Esophagus squamous epithelium (tissue), 5 donors: ENCODE measurements at places on chromosomes 7 and 10.

- no peak for DNase-seq
These were observed 350.1 kb upstream of the AOAH start for GRCh38 chr7:37074370-37074769.

GRCh38 chr7:37815671-37816371, 32.6 kb upstream of the NME8 start:
- no peak for DNase-seq

- DNase-seq = no peak
These were observed 9.7 kb downstream of the CACUL1 start for GRCh38 chr10:118745056-118745455.

- DNase-seq = no peak
These were observed 177.9 kb upstream of the BET1 start for GRCh38 chr7:94182066-94182465.

DNA sequence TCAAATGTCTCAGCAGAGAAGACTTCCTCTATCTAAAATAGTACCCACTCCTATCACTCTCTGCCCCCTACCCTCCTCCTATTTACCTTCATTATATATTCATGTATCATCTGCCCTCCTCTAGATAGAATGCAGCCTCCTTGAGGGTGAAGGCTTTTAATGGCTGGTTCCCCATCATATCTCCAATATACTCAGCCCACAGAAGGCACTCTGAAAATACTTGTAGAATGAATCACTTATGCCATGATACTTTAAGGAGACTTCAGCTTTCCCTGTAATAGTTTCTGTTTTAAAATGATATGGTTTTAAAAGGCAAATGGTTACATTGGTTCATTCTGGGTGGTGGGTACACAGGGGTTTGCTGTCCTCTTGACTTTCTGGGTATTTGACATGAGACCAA, 25.3 kb downstream of the GFRA1 start:
- DNase-seq = no peak

GRCh38 chr10:125482108-125482507, 200.9 kb downstream of the TEX36 start:
- no peak for DNase-seq

DNA sequence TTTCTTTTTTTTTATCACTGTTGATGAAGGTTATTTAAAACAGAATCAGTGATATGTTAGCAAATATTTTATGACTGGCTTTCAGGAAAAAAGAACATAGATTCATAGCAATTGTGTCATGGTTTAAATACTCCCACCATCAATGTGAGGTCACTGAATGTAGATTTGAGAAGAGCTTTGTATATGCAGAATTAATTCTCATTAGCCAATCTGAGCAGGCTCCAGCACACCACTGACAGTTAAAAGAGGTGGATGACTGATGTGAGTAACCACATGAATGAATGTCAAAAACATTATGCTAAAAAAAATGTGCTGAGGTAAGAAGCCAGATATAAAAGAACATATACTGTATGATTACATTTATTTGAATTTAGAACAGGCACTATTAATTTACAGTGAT, 174.8 kb upstream of the KAT6B start:
- no peak for DNase-seq

DNA sequence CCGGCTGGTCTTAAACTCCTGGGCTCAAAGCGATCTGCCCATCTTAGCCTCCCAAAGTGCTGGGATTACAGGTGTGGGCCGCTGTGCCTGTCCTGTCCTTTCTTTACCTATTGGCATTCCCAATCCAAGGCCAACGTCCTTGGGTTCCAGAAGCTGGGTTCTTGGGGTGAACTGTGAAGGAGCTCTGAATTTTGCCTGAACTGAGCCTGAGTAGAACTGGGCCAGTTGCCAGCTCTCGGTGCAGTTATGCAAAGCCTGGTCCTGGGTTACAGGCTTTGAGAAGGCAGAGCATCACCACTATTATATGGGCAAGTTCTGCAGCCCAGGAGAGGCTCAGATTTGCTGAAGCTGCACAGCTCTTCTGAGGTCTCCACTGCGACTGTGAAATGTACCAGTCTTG, 24.6 kb upstream of the SH2D4B start:
- no peak for DNase-seq

DNA sequence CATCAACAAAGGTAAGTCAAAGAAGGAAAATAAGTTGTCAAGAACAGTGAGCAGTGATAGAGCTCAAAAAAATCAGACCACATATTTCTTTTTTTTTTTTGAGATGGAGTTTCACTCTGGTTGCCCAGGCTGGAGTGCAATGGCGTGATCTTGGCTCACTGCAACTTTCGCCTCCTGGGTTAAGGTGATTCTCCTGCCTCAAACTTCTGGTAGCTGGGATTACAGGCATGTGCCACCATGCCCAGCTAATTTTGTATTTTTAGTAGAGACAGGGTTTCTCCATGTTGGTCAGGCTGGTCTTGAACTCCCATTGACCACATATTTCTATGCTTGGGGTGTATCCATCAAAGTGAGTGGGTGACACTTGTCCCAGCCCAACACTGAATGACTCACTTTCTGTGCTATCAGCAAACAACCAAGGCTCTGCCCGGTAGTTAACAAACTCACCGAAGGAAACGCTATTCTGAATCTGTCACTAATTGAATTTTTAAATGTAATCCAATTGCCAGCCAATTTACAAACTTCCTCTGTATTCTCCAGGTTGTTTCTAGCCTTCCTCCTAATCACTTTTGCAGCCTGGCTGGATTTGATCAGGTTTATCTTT, 19.6 kb upstream of the SMNDC1 start:
- no peak for DNase-seq

GRCh38 chr7:43467406-43467805, 115.5 kb upstream of the STK17A start:
- no peak for DNase-seq

DNA sequence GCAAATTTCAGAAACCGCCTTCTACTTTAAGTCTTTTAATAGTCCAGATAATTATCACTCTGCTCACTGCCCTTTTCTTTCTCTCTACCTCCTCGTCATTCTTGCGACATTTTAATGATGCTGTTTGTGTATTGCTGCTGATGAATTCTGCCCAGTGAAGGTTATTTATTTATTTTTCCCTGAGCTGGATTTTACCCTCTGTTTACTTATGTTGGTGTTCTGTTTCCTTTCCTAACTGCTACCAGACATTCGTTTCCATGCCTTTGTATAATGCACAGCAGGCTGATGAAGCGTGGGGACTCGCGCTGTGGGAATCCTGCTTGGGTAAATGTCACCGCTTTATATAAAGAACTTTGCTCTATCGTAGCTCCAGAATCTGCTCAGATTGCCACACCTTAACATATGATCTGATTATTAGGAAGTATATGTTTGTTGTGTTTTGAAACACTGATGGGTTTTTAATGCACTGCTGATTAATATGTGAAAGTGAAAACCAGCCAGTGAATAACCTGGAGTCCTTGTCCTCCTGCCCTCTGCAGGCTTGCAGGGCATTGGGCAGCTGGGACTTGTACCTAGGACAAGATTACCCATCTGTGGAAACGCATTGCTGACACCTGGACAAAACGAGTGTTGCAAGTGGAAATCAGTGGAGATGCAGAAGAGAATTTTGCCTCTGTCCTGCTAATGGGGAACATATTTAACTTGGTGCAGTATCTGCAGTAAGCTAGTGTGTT, 291.5 kb downstream of the SDK1 start:
- DNase-seq = no peak

- DNase-seq = no peak
These were observed 745 bp upstream of the ORAI2 start for GRCh38 chr7:102432442-102433218.

GRCh38 chr10:53664282-53665019, 891.9 kb upstream of the MBL2 start:
- no peak for DNase-seq

GRCh38 chr10:1661416-1661815, 75.9 kb downstream of the ADARB2 start:
- DNase-seq = no peak

GRCh38 chr7:70436790-70437350, 695.1 kb upstream of the GALNT17 start:
- no peak for DNase-seq

DNA sequence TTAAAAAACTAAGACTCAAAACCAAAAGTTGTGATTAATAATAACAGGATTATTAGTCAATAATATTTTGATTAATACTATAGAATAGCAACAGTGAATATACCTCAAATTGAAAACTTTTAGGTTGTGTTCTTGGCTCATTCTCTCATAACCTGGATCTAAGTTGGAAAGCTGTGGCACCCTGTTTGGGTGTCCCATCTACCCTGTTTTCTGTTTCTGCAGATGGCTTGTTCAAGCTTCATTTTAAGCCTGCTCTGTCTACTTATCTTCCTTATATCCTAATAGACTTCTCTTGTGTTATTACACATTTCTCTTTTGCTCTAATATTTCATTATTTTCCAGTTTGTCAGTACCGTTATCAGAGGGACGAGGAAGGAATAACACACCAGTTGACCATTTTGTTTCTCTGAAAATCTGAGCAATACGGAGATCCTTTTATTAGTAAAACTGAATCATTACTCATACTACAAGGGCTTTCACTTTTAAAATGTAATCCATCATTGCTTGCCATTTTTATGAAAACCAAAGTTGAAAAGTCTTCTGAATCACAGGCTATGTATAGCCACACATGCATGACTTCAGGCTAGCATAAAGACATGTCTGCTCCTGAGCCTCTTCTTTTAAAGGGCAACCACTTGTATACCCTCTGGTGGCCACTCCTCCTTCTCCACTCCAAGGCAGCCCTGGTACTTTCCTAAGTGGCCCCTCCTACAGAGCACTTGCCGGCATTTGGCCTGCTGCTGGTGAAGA, 22.3 kb downstream of the COX15 start:
- DNase-seq = no peak

- DNase-seq = no peak
These were observed 124.0 kb upstream of the PRSS58 start for GRCh38 chr7:142381727-142382390.

- no peak for DNase-seq
These were observed 90.6 kb downstream of the USP6NL start for GRCh38 chr10:11520892-11521291.

DNA sequence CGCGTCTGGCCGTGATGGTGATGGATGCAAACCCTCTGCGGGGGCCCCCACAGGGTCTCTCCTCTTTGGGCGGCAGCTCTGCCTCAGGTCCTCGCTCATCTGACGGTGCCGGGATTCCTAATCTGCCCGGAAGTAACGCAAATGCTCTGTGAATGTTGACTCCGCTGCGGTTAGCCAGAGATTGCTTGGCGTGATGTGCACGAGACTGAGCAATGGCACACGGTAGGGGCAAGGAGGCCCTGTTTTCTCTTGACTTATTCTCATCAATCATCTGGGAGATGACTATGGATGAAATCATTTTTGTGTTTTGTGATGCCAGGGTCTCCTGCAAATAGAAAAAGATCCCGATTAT, 116.5 kb upstream of the ADAM12 start:
- no peak for DNase-seq

DNA sequence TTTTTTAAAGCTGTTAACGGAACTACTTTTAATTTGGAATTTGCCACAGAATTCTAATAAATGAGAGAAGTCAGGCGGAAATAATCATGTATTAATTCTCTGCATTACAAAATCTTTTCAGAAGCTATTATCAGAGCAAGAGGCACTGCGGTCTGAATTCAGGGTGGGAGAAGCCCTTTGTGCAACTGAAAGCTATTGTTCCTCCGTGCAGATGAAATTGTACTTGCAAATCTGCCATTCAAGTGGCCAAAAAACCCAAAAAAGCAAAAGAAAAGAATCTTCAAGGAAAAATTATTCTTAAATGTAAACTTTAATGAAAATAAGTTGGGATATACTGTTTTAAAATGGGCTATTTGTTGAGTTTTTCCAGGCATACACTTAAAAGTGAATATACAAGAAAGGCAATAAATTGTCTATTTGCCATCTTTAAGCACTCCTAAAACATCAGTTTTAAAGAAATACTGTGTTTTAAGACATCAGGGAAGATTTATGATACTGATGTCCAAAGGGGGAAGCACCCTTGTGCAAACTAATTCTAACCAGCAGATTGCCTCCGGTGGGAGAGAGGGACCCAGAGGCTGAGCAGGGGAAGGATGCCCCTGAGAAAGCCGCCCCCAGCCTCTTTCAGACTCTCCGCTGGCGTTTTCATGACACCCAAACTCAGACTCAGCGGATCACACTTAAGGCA, 351.2 kb downstream of the DNAJB6 start:
- DNase-seq = no peak

DNA sequence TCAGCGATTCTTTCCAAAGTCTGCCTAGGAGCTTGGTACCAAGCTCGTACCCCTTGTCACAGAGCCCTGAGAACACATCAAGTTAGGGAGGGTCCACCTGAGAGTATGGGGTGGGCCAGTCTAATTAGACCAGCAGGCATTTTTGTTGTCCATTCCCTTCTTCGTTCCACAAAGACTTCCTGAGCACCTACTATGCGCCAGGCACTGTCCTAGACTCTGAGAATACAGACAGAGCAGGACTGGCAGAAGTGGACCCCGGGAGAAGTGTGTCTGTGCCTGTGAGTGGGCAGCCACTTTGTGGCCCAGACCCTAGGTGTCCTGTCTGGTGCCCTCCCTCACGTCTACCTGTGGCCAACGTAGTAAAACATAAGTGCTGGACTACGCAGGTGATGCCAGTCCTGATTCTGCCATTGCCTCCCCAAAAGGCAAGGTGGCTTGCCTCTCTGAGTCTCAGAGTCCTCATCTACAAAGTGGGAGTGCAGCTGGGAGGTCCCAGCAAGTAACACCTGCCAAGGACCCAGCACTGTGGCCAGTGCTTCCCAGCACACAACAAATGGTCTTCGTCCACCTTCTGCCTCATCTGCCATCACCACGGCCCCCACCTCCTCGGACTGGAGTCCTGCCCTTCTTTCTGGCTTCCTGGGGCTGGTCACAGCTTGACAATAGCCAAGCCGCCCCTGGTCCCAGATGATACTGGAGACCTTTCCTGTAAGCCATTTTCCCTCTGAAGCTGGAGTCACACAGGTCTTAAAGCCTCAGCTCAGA, 54.3 kb upstream of the DUSP5 start:
- no peak for DNase-seq

- no peak for DNase-seq
These were observed 314.4 kb upstream of the MKI67 start for GRCh38 chr10:128440513-128441160.

DNA sequence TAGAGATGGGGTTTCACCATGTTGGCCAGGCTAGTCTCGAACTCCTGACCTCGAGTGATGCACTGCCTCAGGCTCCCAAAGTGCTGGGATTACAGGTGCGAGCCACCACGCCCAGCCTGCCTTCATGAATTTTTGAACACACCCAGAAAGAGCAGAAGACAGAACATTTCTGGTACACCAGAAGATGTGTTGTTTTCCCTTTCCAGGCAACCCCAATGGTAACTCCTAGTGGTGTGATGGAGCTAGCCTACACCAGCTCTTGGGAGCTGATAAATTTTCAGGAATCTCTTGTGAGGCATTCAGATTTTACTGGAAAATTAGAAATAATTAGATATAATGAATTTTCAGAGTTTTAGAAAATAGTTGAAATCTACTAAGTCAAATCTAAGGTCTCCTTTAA, 904 bp upstream of the CCDC7 start:
- DNase-seq = no peak

DNA sequence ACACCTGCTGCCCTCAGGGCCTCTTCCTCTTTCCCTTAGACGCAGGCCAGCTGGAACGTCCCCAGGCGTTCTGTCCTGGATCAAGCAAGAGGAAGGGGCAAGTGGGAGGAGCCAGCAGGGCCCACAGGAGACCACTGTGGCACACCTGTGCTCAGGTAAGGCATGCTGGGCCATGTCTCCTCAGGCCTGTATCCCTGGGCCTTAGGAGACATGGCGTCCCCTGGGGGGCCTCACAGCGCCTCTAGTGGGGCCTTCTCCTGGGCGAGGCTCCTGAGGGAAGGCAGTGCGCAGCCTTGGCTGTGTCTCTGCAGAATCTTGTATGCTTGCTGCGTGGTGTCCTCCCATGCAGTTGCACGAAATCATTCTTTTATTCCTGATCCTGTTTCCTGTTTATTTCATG, 31.3 kb downstream of the ZNF783 start:
- no peak for DNase-seq

- DNase-seq = no peak
These were observed 79.6 kb downstream of the ZFAND4 start for GRCh38 chr10:45592926-45593325.
